Lower leg skin (tissue), 4 donors: ENCODE measurements at places on chromosomes 6 and 20. TPM values are rescaled to one million over a fixed set of nuclear protein-coding genes. Genes with fewer than 3 reads are reported as not detected.

DNA sequence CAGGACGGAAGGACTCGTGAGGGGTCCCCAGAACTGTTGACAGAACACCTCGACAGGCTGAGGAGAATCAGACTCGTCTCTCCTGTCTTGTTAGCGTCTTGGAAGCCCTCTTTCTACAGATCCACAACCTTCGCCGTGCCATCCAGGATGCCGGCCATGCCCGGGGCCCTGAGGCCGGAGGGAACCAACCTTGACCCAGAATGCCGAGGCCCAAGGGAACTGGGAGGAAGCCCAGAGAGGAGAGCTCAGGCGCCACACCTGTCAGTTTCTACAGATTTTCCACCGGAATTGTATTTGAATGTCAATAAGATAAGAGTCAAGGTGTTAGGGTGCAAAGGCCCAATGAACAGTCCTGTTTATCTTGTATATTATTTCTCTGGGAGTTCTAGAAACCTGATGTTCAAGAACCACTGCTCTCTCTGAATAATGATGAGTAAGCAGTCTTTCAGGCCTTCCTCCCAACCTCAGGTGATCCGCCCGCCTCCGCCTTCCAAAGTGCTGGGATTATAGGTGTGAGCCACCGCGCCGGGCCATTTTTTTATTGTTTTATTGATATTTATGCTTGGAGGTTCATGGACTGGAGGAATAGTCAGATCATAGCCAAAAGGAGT lies 799 bp upstream of the ME1 start:
- no peak for DNase-seq

GRCh38 chr6:148470606-148471465 lies 128.2 kb downstream of the SASH1 start:
- no peak for DNase-seq

GRCh38 chr6:111541026-111541681 lies 58.1 kb upstream of the REV3L start:
- DNase-seq = no peak

Gene KIF6
- total RNA-seq = 0.10 TPM

Gene NR2E1
- total RNA-seq = not detected

Gene SH3BGRL2
- 19.1 TPM for total RNA-seq
